HuH-7 (cell line): ENCODE measurements at places on chromosomes 7 and 10.

DNA sequence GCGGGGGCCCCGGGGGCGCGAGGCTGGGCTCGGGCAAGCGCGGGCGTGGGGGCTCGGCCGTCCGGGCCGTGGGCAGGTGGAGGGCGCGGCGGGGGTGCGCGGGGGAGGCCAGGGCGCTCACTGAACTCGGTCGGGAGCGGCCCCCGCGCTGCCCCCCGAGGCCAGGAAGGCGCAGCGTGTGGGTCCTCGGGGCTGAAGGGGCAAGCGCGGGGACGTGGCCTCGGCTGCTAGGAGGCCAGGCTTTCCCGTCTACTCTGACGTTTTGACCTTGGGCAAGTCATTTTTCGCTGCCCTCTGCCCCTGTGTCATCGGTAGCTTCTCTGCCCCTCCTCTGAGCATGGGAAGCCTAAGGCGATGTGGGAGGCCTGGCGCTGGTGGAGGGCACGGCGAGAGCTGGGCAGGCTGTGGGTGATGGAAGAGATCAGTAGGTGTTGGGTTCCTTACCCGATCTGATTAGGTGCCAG, 441 bp downstream of the FBH1 start:
- DNase-seq: peak; percentile 44

- no peak for DNase-seq
These were observed 167.4 kb downstream of the PTPN20 start for GRCh38 chr10:47078393-47079203.

GRCh38 chr7:101912716-101913110, 95.3 kb downstream of the CUX1 start:
- DNase-seq: no peak

DNA sequence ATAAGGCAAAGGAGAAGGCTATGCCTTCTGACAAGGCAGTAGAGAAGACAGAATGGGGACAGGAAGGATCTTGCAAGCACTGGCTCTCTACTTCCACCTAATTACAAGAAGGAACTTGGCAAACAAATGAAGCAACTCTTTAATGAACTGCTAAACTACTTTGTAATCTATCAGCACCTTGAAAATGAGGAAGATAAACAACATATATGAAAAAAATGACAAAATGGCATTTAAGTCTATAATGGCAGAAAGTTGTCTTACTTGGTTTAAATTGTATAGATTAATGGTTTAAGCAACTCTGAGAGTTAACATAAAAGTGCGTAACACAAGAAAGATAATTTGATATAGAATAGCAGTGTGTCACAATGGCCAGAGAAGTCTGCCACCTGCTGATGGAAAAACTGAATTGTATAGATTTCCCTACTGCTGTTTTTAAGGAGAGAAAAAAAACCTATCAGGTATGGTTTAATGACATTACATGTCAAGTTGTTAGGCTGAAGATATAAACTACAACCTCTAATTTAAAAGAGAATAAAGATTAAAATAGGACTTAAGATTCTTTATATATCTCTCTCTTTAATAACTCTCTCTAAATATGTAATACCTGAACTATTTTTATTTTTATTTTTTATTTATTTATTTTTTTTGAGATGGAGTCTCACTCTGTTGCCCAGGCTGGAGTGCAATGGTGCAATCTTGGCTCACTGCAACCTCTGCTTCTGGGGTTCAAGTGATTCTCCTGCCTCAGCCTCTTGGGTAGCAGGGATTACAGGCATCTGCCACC, 11.8 kb downstream of the NT5C3A start:
- no peak for DNase-seq

- DNase-seq: no peak
These were observed 111.2 kb downstream of the NOC3L start for GRCh38 chr10:94251568-94251967.
